ENCODE measurements at places on chromosomes 11 and 22. TPM values are rescaled to one million over a fixed set of nuclear protein-coding genes. Genes with fewer than 3 reads are reported as not detected.

Gene TRIM48
- total RNA-seq, result not detected

Gene KRTAP5-8
- total RNA-seq, result not detected

Gene OR56B1
- 0.93 TPM for total RNA-seq

Gene GRM5
- not detected for total RNA-seq

Gene EWSR1
- total RNA-seq, result 320 TPM

Gene SLC22A25
- not detected for total RNA-seq

Gene PARVB
- 73.7 TPM for total RNA-seq

Measured in activated naive CD4-positive, alpha-beta T cell treated with anti-CD3 and anti-CD28 coated beads, Interleukin-2, amount 50 U/mL, for 72 hours (primary cell).